Activated T-cell treated with anti-CD3 and anti-CD28 coated beads, Interleukin-2, amount 50 U/mL, for 72 hours (primary cell): ENCODE measurements at places on chromosomes 4 and X. TPM values are rescaled to one million over a fixed set of nuclear protein-coding genes. Genes with fewer than 3 reads are reported as not detected.
A peak's percentile ranks its signal among the peaks of the same experiment; 100 is the strongest.

- H3K27ac ChIP-seq: no peak overlapping the region
- H3K4me1 ChIP-seq: no peaks in the 10 kb centered on the region
- DNase-seq: no peak
- no peaks in the 10 kb centered on the region for H3K36me3 ChIP-seq
- no peaks in the 10 kb centered on the region for H3K27me3 ChIP-seq
- H3K4me3 ChIP-seq: no peak overlapping the region
These were observed 6.4 kb upstream of the SLC10A6 start for GRCh38 chr4:86855572-86855971.

- no peak for DNase-seq
- peaks cover 2% of the 10 kb centered on the region for H3K36me3 ChIP-seq
- H3K27me3 ChIP-seq: peaks cover 42% of the 10 kb centered on the region
- no peak overlapping the region for H3K27ac ChIP-seq
- H3K4me1 ChIP-seq: peaks cover 23% of the 10 kb centered on the region
- H3K4me3 ChIP-seq: peak overlapping the region; percentile 84
These were observed 13.1 kb downstream of the ARX start for GRCh38 chrX:25002661-25003020.

DNA sequence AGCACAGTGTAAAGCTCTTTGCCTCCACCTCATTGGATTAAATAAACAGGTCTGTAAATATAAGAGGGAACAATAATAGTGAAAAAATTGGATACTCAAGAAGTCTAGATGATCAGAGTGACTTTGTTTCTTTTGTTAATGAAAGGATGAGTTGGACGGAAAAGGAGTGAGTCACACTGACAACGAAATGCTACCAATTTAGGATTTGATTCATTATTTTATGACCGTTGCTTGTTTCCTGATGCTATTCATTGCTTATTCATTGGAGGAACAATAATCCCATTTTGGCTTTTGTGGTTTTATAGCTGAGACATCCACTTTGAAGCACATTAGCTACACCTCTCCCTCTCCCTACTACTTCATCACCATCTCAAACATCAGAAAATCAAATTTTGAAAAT lies 74.4 kb upstream of the DYNLT3 start:
- H3K4me1 ChIP-seq: peaks cover 4% of the 10 kb centered on the region
- H3K4me3 ChIP-seq: no peak overlapping the region

DNA sequence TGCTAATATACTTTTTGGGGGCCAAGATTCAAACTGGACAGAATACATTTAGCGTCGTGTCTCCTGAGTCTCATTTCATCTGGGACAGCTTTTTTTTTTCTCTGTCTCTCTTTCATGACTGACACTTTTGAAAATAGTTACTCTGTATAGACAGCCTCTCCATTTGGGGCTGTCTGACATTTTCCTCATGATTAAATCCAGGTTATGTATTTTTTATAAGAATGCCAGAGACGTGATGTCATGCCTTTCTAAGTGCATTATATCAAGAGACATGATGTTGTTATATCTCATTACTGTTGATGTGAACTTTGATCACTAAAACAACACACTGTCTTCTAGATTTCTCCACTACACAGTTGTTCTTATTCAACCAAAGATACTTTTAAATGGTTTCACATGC lies 199.0 kb downstream of the BANK1 start:
- no peaks in the 10 kb centered on the region for H3K27me3 ChIP-seq
- H3K4me1 ChIP-seq: no peaks in the 10 kb centered on the region
- no peak overlapping the region for H3K27ac ChIP-seq
- no peak for DNase-seq

GRCh38 chrX:79231662-79232061 lies 87.2 kb downstream of the GPR174 start:
- peaks cover 5% of the 10 kb centered on the region for H3K36me3 ChIP-seq
- H3K4me3 ChIP-seq: peak overlapping the region; percentile 56
- peak overlapping the region; percentile 90 for H3K27ac ChIP-seq
- DNase-seq: no peak
- H3K27me3 ChIP-seq: peaks cover 23% of the 10 kb centered on the region
- peaks cover 34% of the 10 kb centered on the region for H3K4me1 ChIP-seq

DNA sequence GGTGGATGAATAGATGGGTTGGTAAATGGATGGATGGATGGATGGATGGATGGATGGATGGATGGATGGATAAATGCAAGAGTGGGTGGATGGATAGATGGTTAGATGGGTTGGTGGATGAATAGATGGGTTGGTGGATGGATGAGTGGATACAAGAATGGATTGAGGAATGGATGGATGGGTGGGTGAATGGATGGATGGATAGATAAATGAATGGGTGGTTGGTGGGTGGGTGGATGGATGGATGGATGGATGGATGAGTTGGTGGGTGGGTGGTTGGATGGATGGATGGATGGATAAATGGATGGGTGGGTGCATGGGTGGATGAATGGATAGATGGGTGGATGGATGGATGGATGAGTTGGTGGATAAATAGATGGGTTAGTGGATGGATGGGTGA lies 13.8 kb upstream of the CRLF2 start:
- no peak overlapping the region for H3K4me3 ChIP-seq
- peaks cover 6% of the 10 kb centered on the region for H3K4me1 ChIP-seq
- no peak for DNase-seq

DNA sequence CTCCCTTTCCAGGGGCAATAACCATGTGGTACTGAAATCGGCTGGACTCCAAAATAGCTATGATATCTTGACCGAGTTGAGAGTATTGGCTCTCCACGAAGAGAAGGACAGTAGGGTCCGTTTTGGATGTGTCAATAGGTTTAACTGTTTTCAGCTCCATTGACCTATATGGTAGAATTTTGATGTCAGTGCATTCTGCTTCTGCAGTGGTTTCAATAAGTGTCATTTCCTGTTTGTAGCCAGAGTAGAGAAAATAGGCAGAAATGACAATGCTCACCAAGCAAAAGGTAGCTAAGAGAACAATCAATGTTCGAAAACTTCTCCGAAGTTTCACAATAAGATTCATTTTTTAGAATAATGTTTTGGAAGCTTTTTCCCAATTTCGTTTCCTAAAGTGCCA lies 36.7 kb downstream of the NDST4 start:
- no peak overlapping the region for H3K4me3 ChIP-seq
- no peaks in the 10 kb centered on the region for H3K36me3 ChIP-seq
- H3K27me3 ChIP-seq: no peaks in the 10 kb centered on the region

DNA sequence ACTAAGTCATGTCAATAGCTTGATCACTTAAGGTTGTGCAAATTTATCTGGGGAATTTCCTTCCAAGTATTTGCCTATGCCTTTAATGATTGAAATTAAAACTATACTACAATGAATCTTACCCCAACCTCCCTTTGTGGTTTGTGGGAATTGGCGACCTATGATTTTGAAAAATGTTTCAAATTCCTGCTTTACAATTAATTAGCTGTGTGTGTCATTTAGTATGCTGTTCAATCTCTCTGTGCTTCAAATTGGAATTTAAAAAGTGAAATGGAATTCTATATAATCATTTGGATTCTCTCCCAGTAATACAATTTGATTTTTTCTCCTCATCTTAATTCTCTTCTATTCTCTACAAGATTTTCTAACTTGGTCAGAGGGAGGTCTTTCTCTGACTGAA lies 2319.5 kb downstream of the ARAP2 start:
- no peaks in the 10 kb centered on the region for H3K27me3 ChIP-seq
- no peak overlapping the region for H3K4me3 ChIP-seq
- no peak overlapping the region for H3K27ac ChIP-seq
- H3K4me1 ChIP-seq: no peaks in the 10 kb centered on the region

GRCh38 chrX:48918643-48919340 lies at the start of gene PIM2:
PIM2 (minus strand) TSS chrX:48919024; CDS start chrX:48918834, 190 bp downstream.
- no peaks in the 10 kb centered on the region for H3K27me3 ChIP-seq
- peak; percentile 93 for DNase-seq
- peaks cover 45% of the 10 kb centered on the region for H3K36me3 ChIP-seq
- H3K4me3 ChIP-seq: peak within 1 kb of the TSS; percentile 93

GRCh38 chr4:1576961-1577821 lies 106.9 kb downstream of the FAM53A start:
- no peaks in the 10 kb centered on the region for H3K27me3 ChIP-seq
- H3K4me3 ChIP-seq: no peak overlapping the region
- DNase-seq: no peak
- no peak overlapping the region for H3K27ac ChIP-seq

DNA sequence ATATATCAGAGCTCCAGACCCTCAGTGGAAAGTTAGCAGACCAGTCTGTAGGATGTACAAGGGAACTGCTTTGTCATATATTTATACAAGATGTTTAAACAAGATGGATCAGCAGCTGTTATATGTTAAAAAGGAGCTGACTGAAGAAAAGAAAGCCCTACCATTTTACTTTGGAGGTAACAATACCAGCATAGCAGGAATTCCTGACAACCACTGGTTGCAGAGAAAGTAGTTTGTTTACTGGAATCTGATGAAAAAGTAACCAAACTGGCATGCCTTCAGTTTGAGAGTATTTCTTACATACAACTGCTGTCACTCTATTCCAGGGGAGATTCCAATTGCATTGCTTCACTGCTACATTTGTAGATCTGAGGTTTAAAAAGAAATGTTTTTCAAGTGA lies 49.5 kb upstream of the GABRQ start:
- H3K4me3 ChIP-seq: no peak overlapping the region
- no peak overlapping the region for H3K27ac ChIP-seq
- DNase-seq: no peak
- H3K4me1 ChIP-seq: no peaks in the 10 kb centered on the region

- no peak overlapping the region for H3K4me3 ChIP-seq
- no peaks in the 10 kb centered on the region for H3K4me1 ChIP-seq
- no peaks in the 10 kb centered on the region for H3K27me3 ChIP-seq
- no peak for DNase-seq
These were observed 29.9 kb downstream of the DKK2 start for GRCh38 chr4:107006218-107006617.

GRCh38 chr4:39613093-39613656 lies 25.5 kb downstream of the SMIM14 start:
- no peak overlapping the region for H3K4me3 ChIP-seq
- no peak overlapping the region for H3K27ac ChIP-seq
- H3K4me1 ChIP-seq: peaks cover 17% of the 10 kb centered on the region
- no peaks in the 10 kb centered on the region for H3K36me3 ChIP-seq

GRCh38 chrX:19156186-19156585 lies 33.9 kb upstream of the ADGRG2 start:
- no peaks in the 10 kb centered on the region for H3K36me3 ChIP-seq
- peaks cover 16% of the 10 kb centered on the region for H3K27me3 ChIP-seq
- H3K4me3 ChIP-seq: no peak overlapping the region

DNA sequence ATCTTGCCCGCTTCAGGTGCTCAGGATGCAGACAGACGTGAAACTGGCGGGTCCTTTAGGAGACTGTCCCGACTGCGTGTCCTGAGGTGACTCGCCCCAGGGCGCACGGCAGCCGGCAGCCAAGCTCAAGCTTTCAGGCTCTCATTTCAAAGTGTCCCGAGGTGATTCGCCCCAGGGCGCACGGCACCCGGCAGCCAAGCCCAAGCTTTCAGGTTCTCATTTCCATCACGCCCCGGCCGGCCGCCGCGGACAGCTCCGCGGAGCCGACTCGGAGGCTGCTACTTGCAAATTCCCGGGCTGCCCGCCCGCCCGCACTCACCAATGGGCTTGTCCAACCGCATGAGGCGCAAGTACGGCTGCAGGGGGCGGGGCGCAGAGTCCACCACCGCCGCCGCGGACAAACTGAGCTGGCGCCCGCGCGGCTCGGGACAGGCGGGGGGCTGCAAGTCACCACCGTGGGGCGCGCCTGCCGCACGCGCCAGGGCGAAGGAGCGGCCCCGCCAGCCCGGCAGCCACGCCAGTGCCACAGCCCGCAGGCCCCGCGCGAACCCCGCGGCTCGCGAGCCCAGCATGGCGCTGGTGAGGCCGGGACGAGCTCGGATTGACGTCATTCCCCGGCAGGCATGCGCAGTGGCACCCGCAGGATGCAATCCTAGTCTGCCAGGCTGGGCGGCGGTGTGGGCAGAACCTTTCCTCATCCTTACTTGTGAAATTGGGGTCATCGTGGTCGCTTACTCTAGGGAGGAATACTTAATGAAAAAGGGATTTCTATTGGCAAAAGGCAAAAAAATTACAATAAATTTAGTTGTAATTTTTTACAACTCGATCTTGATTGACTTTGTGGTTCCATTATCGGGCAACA lies at the start of gene COQ2:
TSS of gene COQ2 (minus strand) at position 606 of the 862 bp plus-strand sequence. CDS start at position 572, 34 bp downstream.
- peak within 1 kb of the TSS; percentile 100 for H3K4me3 ChIP-seq
- peak; percentile 96 for DNase-seq
- H3K4me1 ChIP-seq: peaks cover 50% of the 10 kb centered on the region
- H3K27ac ChIP-seq: peak within 1 kb of the TSS; percentile 100
- H3K27me3 ChIP-seq: no peaks in the 10 kb centered on the region

- H3K4me1 ChIP-seq: peaks cover 55% of the 10 kb centered on the region
- no peak for DNase-seq
- peaks cover 23% of the 10 kb centered on the region for H3K27me3 ChIP-seq
- H3K27ac ChIP-seq: no peak overlapping the region
These were observed 14.4 kb downstream of the STK26 start for GRCh38 chrX:132037479-132037993.

DNA sequence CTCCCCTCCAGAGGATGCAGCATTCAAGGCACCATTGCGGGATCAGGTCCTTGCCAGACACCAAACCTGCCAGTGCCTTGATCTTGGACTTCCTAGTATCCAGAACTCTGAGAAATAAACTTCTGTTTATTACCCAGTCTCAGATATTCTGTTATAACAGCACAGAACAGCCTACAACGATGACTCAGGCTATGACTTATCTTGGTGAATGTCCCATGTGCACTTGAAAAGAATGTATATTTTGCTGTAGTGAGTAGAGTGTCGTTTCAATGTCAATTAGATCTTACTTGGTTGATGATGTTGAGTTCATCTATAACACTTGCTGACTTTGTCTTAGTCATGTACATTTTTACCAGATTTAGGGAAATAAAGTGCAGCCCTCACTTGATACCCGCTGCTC lies 34.5 kb upstream of the PGRMC1 start:
- no peaks in the 10 kb centered on the region for H3K36me3 ChIP-seq
- H3K27ac ChIP-seq: no peak overlapping the region
- no peaks in the 10 kb centered on the region for H3K4me1 ChIP-seq
- no peak overlapping the region for H3K4me3 ChIP-seq
- DNase-seq: no peak

DNA sequence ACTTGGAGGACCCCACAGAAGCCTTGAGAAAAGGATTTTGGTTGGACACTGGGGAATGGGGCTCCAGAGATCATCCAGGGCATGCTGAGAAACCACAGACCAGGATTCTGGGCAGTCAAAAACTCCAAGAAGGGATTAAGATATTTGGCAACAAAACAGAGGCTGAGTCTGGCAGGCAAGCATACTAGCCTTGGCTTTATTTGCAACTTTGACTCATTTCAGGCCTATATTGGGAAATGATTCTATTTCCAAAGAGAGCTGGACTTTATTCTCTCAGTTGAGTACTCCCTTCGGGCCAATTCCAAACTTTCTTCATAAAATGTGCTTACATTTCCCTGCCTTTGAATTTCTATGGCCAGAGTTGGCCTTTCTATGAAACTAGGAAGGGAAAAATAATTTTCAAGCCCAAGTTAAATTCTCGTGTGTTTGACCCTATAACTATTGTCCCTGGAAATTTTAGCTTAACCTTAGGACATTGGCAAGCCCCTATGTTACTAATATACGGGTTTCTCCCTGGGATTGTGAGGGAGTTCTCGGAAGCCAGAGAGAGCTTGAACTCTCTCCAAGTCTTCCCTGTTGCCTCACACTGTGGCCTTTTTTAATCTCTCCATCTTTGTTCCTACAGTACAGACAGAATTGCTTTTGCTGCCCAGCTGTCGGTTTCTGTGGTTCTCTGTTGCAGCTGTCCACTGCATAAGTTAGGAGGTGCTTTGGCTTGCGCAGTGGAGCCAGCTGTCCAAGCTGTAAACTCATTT lies 112.6 kb upstream of the FAM9A start:
- DNase-seq: no peak
- H3K36me3 ChIP-seq: no peaks in the 10 kb centered on the region
- H3K27me3 ChIP-seq: no peaks in the 10 kb centered on the region
- H3K27ac ChIP-seq: no peak overlapping the region
- H3K4me3 ChIP-seq: no peak overlapping the region

The LGI2 gene
- total RNA-seq: not detected

The ETDA gene
- total RNA-seq: not detected

The ZFP92 gene
- 2.4 TPM for total RNA-seq

The TLR6 gene
- 3.8 TPM for total RNA-seq

The HMGN5 gene
- 3.0 TPM for total RNA-seq

The GLUD2 gene
- total RNA-seq: 0.23 TPM

The GAGE12F gene
- total RNA-seq: not detected
